ENCODE measurements at places on chromosomes 12 and 14. TPM values are rescaled to one million over a fixed set of nuclear protein-coding genes. Genes with fewer than 3 reads are reported as not detected.

Gene ATN1
- 6.6 TPM for total RNA-seq

Gene PYM1
- 38.0 TPM for total RNA-seq

Gene LMNTD1
- not detected for total RNA-seq

Gene CCDC175
- total RNA-seq: not detected

Gene PPP2R5E
- total RNA-seq: 14.4 TPM

Gene ALX1
- not detected for total RNA-seq

Gene PTHLH
- 0.87 TPM for total RNA-seq

Gene NGB
- total RNA-seq: not detected

Gene LRP6
- 21.2 TPM for total RNA-seq

Gene CPNE6
- total RNA-seq: not detected

Gene FITM1
- 0.63 TPM for total RNA-seq

All from HT1080 (cell line).